ENCODE measurements at places on chromosomes 12 and 14.

DNA sequence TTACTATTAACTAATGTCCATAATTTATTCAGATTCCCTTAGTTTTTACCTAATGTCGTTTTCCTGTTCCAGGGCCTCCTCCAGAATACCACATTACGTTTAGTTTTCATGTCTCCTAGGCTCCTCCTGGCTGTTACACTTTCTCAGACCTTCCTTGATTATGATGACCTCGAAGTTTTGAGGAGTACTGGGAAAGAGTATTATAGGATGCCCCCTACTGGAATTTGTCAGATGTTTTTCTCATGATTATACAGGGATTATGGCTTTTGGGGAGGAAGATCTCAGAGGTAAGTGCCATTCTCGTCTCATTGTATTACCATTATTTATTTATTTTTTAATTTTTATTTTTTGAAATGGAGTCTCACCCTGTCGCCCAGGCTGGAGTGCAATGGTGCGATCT lies 17.7 kb upstream of the C1S start:
- no peak for DNase-seq

DNA sequence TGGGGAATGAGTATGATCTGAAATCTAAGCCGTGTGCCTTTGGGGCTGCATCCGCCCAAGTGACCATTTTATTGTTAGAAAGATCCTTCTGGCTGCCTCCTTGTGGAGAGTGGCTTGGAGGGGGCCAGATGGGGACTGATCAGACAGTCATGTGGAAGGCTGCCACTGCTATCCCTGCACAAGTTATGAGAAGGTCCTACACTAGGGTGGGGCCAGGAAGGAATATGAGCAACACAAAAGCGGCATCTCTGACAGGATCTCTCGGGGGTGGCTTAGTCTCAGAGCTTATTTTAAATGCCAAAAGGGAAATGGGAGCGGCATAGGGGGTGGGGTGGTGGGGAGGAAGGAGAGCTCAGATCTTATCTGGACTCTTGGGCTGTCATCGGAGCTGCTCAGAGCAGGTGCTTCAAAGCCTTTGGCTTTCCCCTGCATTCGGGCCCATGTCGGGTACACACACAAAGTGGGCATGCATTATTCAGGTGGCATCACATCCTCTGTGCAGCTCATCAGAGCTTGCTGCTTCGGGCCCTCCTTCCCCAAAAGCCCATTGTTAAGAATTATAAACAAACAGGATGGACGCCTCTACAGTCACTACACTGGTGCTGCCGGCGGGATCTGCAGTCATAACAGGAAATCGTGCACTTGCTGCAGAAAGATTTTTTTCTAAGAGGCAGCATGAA lies 805.4 kb downstream of the VRK1 start:
- no peak for DNase-seq

GRCh38 chr12:111204788-111205241 lies 164.1 kb downstream of the PHETA1 start:
- no peak for DNase-seq

DNA sequence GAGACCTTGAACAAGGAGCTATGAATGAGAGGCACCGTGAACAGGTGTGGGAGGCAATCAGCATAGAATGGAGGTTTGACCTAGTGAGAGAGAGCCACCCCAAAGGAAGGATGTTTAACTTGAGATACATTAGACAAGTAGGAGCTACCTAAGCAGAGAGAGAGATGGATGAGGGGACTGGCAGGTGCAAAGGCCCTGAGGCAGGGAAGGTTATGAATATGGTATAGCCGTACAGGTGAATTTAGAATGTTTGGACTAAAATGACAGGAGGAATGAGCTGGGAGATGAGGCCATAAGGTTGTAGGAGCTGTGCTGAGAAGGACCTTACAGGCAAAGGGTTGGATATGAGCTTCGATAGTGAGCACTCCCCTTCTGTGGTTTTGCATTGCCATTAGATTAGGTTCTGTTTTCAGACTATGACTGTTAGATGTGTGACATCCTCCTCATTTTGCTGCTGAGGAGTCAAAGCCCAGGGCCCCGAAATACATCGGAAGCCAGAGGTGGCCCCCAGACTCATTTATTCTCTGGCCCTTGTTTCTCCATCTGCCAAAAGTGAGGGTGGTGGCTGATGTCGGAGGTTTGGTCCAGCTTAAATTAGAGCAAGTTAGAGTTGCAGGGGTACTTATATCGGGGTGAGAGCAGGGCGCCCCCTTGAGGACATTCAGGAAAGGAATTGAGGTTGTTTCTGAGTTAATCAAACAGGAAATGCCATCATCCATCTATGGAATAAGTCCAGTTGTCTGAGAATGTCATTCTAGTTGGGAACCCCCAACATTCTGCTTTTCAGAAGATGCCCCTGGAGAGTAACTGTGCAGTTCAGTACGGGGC lies 29.4 kb downstream of the SLC24A4 start:
- DNase-seq = no peak

DNA sequence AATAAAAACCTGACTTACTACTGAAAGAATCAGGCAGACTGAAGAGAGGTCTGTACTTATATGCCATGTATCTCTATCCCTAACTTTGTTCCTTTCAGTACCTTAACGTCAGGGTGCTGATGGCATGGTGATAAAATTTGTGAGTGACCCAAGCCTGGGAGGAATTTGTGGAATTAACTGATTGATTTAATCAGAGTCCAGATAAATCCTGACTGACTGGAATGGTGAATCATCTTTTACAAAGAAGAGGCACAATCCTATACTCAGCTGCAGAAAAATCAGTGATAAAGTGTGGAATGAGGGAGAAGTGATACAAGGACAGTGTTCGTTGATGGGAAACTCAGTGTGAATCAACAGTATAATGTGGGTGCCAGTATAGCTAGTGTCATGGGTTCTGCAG lies 3.7 kb downstream of the TDG start:
- no peak for DNase-seq

DNA sequence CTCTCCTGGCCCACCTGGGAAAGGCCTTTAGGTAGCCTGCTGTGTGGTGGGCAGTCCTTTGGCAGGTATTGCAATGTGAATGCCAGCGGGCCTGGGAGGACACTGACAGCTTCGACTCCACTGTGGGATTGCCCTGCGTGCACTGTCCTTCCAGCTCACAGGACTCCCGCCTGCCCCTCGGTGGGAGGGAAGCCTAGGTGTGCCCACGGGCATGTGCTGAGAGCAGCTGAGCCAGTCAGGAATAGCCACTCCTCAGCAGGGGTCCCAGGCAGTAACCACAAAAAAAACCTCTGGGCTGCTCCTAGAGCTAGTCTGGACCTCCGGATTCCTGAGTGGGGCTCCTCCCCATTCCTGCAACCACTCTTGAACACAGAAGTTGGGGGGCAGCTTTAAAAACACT lies 278.2 kb downstream of the FOXN3 start:
- no peak for DNase-seq

- peak; percentile 50 for DNase-seq
Measured at GRCh38 chr14:104702673-104703072, 13.3 kb downstream of the INF2 start.

GRCh38 chr12:131177599-131177998 lies 223.9 kb downstream of the ADGRD1 start:
- no peak for DNase-seq

- DNase-seq = no peak
Measured at GRCh38 chr14:85987907-85988306, 458.0 kb downstream of the FLRT2 start.

GRCh38 chr12:102567031-102567985 lies 86.9 kb upstream of the IGF1 start:
- DNase-seq = no peak

DNA sequence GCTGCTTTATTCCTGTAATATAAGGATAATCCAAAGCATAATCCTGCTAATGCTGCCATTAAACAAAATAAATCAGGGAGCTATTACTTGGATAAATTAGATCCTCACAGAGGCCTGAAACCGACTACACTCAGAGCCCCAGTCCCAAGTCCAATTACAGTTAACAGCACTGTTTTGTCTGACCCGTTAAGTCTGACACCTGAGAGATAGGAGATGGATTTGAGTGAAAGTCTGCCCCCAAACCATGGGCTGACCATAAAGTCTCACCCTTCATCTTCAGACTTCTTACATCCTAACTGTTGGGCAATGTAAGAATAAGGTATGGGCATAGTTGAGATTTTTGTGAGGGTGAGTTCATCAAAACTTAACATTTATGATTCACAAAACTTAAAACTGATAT lies 181.7 kb downstream of the PLCZ1 start:
- DNase-seq = no peak

- no peak for DNase-seq
Measured at GRCh38 chr12:32921397-32921796, 24.8 kb upstream of the PKP2 start.

DNA sequence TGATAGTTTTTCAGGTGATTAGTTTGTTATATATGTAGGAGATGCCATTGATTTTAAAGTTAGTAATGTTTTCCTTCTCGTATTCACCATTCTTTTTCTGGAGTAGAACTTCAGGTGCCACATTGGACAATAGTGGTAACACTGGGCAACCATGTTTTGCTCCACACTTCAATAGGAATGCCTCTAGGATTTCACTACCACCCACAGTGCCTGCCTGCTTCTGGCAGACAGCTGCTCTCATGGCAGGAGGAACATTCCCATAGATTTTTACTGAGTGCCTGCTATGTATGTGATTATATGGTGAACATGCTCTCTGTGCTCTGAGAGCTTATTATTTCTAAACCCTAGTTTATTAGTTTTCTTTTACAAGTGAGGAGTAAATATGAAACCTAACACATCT lies 53.7 kb downstream of the GCH1 start:
- no peak for DNase-seq

GRCh38 chr14:89614009-89614691 lies 197.1 kb upstream of the FOXN3 start:
- no peak for DNase-seq

DNA sequence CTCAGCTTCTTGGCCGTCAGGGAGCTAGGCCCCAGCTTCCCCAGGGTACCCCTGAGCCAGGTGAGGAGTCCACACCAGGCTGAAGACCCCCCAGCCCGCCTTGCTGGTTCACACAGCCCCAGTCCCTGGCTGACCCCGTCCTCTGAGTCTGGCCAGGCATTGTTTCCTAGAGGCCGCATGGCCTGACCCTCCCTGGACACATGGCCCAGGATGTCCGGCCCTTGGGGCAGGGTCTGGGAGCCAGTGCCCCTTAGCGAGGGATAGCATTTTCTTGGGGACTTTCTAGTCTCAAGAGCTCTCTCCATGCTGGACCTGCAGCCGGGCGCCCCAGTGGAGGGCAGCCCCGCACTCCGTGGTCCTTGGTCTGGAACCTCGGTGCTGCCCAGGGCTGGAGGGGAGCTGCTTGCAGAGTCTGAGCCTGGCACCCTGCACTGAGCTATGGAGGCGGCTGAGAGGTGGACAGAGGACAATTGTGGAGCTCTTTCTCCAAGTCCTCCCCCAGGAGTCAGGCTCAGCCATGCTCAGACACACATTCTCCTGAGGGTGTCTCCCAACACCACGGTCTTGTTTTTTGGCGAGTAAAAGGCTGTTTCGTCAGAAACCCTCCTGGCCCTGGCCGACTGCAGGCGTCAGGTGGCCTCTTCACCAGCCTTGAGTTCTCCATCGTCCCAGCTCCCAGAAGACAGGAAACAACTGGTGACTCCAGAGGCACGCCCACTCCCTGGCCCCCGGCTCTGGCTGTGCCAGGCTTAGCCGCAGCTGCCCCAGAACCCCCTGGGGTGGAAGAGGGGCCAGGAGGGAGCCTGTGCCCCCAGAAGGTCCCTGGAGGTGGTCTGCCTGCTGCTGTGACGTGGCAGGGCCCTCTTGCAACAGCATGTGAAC lies 17.6 kb upstream of the CRIP2 start:
- DNase-seq = no peak

DNA sequence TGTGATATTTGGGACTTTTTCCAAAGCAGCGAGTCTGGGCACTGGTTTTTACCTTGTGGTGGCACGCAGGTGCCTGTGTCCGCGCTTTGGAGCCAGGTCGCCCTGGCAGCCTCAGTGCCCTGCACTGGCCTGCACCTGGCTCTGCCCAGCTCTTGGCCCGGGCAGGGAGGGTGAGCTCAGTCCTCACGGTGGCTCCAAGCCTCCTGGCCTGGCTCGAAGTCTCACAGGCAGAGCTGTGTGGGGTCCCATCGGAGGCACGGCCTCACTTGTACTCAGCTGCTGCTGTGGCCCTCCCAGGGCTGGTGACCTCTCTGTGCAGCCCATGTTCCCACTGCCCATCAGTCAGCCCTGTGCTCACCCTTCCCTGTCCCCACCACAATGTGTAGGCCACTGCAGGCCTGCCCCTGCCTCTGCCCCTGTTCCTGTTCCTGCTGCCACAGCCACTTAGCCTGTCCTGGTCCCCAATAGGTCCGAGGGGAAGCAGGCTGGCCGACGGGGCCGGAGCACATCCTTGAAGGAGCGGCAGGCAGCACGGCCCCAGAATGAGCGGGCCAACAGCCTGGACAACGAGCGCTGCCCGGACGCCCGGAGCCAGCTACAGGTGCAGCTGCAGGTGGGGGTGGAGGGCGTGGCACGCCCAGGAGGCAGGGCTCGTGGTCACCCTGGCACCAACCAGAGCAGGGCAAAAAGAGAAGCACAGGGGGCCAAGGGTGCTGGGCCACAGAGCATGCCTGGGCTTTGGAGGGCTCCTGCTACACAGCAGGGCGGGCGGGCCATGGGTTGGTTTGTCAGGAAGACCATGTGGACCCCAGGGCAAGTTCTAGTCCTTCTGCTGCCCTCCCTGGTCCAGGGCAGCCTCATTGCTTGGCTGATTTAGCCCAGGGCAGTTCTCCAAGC lies 16.6 kb upstream of the TEX22 start:
- DNase-seq = no peak

DNA sequence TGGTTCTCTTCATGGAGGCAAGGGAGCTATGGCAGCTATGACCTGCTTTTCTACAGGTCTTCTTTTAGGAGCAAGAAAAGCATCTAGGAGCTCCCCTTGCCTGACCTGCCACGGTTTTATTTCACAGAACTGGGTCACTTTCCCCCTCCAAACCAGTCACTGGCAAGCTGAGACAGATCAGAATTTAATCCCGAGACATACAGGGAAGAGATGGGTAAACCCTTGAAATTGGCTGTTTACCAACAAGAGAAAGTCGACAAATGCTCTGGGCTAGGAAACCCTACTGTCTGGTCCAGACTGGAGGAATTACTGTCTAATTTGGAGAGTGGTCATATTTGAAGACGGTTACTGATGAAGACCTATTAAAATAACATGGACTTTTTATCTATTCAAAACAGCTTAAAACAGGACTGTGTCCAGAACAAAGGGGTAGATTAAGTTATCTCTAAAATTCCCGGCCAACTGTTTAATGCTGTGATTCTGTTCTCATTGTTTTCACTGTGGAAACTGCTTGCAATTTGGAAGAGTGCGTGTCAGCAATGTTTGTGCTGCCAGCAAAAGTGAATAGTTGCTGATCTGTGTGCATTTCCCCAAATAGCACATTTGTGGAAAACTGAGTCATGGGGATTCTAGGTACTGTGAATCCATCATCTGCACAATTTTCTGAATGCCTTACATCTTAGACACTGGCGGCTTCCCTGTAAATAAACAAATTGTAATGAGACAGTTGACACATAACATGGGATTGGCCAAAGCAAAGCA lies 73.4 kb upstream of the EEA1 start:
- no peak for DNase-seq
